ENCODE measurements at places on chromosomes 13 and 19.
A peak's percentile ranks its signal among the peaks of the same experiment; 100 is the strongest.

GRCh38 chr13:48595431-48596429 lies 58.0 kb upstream of the CYSLTR2 start:
- H3K4me1 ChIP-seq: peaks cover 2% of the 10 kb centered on the region
- no peak overlapping the region for H3K4me3 ChIP-seq
- H3K36me3 ChIP-seq: peaks cover 2% of the 10 kb centered on the region
- H3K27me3 ChIP-seq: no peaks in the 10 kb centered on the region
- no peak overlapping the region for H3K27ac ChIP-seq

GRCh38 chr13:51559946-51560735 lies 24.1 kb upstream of the WDFY2 start:
- H3K36me3 ChIP-seq: no peaks in the 10 kb centered on the region
- DNase-seq: no peak
- H3K27me3 ChIP-seq: peaks cover 4% of the 10 kb centered on the region
- H3K4me1 ChIP-seq: peaks cover 27% of the 10 kb centered on the region
- no peak overlapping the region for H3K4me3 ChIP-seq
- H3K27ac ChIP-seq: no peak overlapping the region

GRCh38 chr13:46229251-46229650 lies 17.5 kb downstream of the LRRC63 start:
- no peak overlapping the region for H3K4me3 ChIP-seq
- peaks cover 42% of the 10 kb centered on the region for H3K36me3 ChIP-seq
- H3K27me3 ChIP-seq: no peaks in the 10 kb centered on the region

- H3K4me3 ChIP-seq: no peak overlapping the region
- DNase-seq: no peak
- H3K4me1 ChIP-seq: peaks cover 64% of the 10 kb centered on the region
- peaks cover 18% of the 10 kb centered on the region for H3K27me3 ChIP-seq
- H3K27ac ChIP-seq: peak overlapping the region; percentile 83
Measured at GRCh38 chr19:51549533-51550324, 18.3 kb upstream of the SIGLEC6 start.

DNA sequence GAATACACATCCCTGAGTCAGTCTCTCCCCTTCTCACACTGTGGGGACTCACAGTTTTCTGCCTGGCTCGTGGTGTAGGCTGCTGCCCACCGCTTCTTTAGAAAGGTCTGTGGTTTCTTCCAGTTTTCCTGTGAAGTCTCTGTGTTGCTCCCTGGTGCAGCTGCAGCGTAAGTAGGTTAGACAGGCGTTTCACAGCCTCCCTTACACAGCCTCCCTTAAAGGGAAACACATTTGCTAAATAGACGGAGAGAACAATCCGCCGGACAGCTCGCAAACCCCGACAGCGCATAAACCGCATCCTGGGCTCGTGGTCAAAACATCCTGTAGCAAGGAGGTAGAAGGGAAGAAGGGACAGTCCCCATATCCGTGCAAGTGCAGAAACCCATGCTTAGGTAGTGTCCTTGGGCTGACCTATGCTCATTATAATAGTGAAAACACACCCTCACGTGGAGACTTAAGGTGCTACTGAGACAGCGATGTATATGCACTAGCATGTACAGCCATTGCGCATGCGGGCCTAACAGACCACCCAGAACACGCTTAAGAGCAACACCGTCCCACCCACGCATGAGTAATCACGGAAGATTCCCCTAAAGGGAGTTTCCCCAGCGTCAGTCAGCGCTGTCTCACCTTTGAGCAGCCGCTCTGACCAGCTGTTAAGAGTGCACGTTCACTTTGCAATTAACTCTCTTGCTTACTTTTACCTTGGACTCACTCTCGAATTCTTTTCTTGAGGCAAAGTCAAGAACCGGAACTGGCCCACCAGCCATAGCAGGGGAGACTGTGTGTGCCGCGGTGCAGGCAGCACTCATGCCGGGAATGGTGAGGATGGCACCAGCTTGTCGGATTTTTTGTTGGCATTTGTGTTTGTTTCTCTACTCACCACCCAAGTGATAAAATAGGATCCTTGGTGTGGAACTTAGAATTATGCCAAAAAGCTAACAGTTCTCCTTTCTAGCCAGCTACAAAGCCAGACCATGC lies 16.6 kb downstream of the SIGLEC8 start:
- peak overlapping the region; percentile 57 for H3K4me3 ChIP-seq
- DNase-seq: peak; percentile 89
- H3K4me1 ChIP-seq: peaks cover 45% of the 10 kb centered on the region
- peak overlapping the region; percentile 73 for H3K27ac ChIP-seq
- H3K36me3 ChIP-seq: peaks cover under 1% of the 10 kb centered on the region
- peaks cover 23% of the 10 kb centered on the region for H3K27me3 ChIP-seq

- no peak overlapping the region for H3K27ac ChIP-seq
- no peaks in the 10 kb centered on the region for H3K36me3 ChIP-seq
- H3K27me3 ChIP-seq: peaks cover 14% of the 10 kb centered on the region
- H3K4me3 ChIP-seq: no peak overlapping the region
Measured at GRCh38 chr19:861756-862580, 2.5 kb downstream of the CFD start.

DNA sequence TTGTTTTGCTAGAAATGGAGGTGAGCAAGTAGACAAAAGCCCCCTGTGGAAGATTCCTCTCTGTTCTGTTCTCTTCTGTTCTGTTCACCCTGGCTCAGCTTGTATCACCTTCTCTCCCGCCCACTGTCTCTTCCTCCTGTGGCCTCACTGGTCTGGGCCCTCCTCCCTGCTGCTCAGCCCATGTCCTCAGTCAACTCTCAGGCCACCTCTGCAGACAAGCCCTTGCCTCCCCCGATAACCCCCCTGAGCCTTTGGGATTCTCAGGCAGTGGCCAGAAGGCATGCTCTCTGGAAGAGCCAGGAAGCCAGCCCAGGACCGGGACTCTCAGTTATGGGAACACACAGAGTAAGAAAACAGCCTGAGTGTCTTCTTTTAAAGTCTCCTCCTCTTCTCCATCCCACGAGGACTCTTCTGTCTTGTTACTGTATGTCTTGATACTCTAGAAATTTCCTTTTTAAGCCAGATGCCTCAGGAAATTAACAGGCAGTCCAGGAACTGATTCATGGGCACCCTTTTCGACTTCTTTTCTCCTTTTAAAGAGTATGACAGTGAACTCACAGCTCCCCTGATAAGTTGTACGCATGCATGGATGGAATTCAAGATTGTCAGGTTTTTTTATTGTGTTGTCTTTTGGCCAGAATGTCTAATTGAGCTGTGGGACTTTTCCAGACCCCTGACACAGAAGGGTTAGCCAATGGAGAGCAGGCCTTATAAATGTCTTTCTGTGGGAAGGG lies 33.7 kb downstream of the SHISA2 start:
- H3K4me3 ChIP-seq: no peak overlapping the region
- peaks cover 2% of the 10 kb centered on the region for H3K4me1 ChIP-seq
- no peaks in the 10 kb centered on the region for H3K36me3 ChIP-seq
- no peak overlapping the region for H3K27ac ChIP-seq
- DNase-seq: no peak

DNA sequence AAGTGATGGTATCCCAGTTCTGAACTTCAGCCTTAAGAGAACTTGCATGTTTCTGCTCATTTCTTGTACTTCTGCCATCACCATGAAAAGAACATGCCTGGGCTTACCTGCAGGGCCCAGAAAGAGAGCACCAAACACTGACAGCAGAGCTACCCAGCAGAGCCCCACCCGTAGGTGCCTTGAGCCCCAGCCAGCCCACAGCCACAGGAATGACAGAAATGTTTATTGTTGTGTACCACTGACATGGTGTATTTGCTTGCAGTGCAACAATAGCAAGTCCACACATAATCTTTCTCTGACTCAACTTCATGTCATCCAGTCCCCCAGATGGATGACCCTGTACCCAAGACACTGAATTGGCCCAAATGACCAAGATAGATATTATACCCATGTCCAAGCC lies 195.2 kb downstream of the TSHZ3 start:
- H3K4me1 ChIP-seq: no peaks in the 10 kb centered on the region
- no peaks in the 10 kb centered on the region for H3K27me3 ChIP-seq
- H3K36me3 ChIP-seq: no peaks in the 10 kb centered on the region
- H3K4me3 ChIP-seq: no peak overlapping the region
